Naive thymus-derived CD4-positive, alpha-beta T cell (primary cell): ENCODE measurements at places on chromosomes 7 and 10. TPM values are rescaled to one million over a fixed set of nuclear protein-coding genes. Genes with fewer than 3 reads are reported as not detected.

- H3K36me3 ChIP-seq, result no peaks in the 10 kb centered on the region
- no peaks in the 10 kb centered on the region for H3K4me1 ChIP-seq
- H3K27me3 ChIP-seq, result no peaks in the 10 kb centered on the region
- no peak overlapping the region for H3K27ac ChIP-seq
- no peak for DNase-seq
These were observed 599.8 kb upstream of the MGMT start for GRCh38 chr10:128867210-128867609.

PTTG1IP2 gene
- total RNA-seq, result not detected

AGMO gene
- total RNA-seq, result not detected in 2 replicates

- DNase-seq, result no peak
- H3K27ac ChIP-seq, result no peak overlapping the region
- H3K27me3 ChIP-seq, result no peaks in the 10 kb centered on the region
- H3K4me1 ChIP-seq, result no peaks in the 10 kb centered on the region
- no peaks in the 10 kb centered on the region for H3K36me3 ChIP-seq
- H3K4me3 ChIP-seq, result no peak overlapping the region
These were observed 21.6 kb upstream of the ZNF37A start for GRCh38 chr10:38072552-38072951.
